Mesenchymal stem cell (in vitro differentiated cells and primary cell): ENCODE measurements at places on chromosomes 7 and 10.
A peak's percentile ranks its signal among the peaks of the same experiment; 100 is the strongest.

GRCh38 chr7:41084381-41084780, 618.5 kb downstream of the INHBA start:
- no peak for DNase-seq

GRCh38 chr10:129120441-129120840, 346.6 kb upstream of the MGMT start:
- no peak for DNase-seq

- DNase-seq: peak; percentile 69
Observed at GRCh38 chr10:102175415-102175814, 23.2 kb downstream of the NOLC1 start.

DNA sequence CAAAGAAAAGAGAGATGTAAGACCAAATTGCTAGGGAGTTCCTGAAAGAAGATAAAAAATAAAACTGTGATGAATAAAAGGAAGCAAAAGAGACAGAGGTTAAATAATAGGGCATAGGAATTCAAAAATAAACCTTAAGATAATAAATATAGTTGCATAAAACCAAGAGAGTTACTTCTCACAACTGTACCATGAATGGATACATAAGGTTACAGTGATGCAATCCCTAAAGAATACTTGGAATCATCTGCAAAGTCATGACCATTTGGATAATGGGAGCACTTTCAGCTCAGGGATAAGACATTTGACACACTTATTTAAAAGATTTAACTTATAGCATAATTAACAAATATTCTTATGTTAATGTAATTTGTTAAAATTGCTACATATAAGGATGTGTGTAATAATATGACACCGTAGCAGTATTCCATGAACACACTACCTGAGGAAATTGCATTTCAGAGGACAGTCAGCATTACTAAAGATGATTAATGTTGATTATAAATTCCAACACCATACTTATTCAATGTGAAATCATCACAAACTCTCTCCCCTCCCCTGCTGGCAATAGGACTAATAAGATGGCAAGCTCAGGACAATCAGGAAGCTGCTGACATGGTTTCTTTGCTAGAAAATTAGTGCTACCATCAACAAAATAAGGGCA, 202.1 kb upstream of the AKR1E2 start:
- no peak for DNase-seq

- DNase-seq: no peak
Observed at GRCh38 chr7:148261996-148262688, 328.4 kb upstream of the C7orf33 start.

GRCh38 chr7:125927556-125927955, 997.9 kb upstream of the POT1 start:
- no peak for DNase-seq

GRCh38 chr7:148327379-148327778, 263.2 kb upstream of the C7orf33 start:
- peak; percentile 31 for DNase-seq

GRCh38 chr10:75904499-75905283, 473.3 kb downstream of the LRMDA start:
- peak; percentile 24 for DNase-seq

DNA sequence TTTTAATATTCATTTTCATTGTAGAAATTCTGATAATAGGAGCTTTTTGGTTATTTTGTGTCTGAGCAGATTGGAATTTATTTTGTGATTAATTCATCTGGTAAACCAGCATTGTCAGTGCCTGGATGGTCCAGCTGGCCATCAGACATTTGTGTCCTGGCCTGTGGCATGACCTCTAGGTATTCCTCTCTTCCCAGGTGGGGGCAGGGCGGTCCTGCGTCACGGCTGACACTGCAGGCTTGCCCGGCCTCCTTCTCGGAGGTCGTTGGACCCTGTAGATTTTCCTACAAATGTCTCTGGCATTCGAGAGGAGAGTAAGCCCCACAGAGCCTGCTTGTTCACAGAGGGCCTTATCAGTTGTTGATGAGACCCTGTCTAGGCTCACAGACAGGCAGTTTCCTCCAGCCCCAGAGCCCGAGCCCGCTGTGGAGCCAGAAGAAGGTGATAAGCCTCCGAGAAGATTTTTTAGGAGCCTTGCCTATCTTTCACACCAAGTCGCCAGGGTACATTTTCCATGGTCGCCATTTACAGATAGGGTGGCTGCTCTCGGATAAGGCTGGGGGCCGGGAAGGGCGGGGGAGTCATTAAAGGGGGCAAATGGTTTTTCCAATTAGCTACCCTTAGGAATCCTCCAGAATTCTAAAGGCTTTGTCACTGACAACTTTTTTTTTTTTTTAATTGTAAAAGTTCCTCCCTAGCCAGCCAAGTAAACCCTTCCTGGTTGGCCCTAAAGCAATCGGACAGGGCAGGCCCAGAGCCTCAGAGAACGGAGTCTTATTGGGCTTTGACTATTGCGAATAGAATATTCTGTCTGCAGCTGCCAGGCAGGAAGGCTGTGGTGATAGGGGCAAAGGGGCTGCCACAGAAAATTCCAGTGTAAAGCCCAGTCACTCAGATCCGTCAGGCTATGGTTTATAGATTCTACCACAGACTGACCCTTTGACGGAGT, 78.1 kb upstream of the TBX20 start:
- DNase-seq: no peak

DNA sequence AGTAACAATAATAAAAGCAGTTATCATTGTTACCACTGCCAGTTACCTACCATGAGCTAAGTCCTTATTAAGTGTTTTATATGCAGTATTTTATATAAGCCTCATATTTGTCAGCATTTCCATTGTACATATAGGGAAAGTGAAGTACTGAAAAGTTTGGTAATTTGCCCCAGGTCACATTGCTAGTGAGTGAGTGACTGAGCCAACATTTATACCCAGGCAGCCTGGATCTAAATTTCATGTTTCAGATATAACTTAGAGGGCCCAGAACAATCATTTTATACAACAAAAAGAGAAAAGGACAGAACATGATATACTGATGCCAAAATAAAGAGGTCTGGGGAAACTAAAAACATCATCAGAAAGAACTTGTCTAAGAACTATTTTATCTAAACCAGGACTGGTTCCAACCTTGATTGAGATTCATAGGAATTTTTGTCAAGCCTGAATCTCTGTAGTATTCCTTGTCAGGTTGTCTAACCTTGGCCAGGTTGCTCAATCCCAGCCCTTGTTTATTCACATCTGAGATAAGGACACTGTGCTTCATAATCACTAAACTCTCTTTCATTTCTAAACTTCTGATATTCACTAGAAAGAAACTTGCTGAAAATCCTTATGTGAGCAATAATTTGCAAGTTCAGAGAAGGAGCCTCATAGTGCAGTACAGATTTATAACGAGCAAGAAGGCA, 308.2 kb downstream of the IPMK start:
- no peak for DNase-seq

DNA sequence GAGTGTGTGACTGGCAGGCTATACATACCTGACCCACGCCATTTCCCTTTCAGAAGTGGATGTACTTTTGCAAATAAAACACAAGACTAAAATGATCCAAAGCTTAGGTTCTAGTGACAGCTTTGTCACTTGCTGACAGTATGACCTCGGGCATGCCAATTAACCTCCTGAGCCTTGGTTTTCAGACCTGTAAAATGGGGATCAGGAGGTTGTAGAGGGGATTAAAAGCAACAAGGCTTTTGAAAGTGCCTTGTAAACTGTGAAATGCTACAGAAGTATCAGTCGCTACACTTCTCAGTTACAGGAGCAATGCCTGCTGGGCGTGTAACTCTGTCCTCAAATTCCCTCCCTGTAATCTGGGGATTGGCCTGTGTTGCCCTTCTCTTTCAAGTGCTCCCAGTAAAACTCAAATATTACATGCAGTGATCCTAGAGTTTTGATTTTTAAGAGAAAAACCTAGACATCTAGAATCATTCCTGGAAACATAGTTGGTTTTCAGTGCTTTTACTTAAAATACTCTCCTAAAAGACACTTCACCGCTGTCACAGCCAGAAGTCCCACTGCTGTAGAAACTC, 8.8 kb upstream of the GRB10 start:
- DNase-seq: no peak

- no peak for DNase-seq
Observed at GRCh38 chr10:52368725-52369124, 54.6 kb downstream of the DKK1 start.

DNA sequence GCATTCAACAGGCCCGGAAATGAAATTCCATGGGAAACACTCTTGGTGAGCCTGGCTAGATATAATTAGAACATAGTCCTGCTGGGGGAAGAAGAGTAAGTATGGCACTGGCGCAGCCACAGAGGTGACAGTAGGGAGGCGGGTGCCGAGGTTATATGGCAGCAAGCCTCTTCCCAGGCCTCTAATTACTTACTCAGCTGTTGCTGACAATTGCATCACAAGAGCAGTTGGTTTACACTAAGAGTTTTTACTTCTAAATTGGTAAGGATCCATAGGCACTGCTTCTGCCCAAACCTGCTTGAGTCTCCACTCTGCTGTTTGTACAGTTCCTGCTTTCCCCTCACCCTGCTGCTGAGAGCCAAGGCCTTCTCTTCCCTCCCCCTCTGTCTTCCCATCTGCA, 93.3 kb upstream of the DUSP5 start:
- no peak for DNase-seq

- DNase-seq: no peak
Observed at GRCh38 chr7:64541438-64542359, 21.2 kb downstream of the ZNF680 start.

DNA sequence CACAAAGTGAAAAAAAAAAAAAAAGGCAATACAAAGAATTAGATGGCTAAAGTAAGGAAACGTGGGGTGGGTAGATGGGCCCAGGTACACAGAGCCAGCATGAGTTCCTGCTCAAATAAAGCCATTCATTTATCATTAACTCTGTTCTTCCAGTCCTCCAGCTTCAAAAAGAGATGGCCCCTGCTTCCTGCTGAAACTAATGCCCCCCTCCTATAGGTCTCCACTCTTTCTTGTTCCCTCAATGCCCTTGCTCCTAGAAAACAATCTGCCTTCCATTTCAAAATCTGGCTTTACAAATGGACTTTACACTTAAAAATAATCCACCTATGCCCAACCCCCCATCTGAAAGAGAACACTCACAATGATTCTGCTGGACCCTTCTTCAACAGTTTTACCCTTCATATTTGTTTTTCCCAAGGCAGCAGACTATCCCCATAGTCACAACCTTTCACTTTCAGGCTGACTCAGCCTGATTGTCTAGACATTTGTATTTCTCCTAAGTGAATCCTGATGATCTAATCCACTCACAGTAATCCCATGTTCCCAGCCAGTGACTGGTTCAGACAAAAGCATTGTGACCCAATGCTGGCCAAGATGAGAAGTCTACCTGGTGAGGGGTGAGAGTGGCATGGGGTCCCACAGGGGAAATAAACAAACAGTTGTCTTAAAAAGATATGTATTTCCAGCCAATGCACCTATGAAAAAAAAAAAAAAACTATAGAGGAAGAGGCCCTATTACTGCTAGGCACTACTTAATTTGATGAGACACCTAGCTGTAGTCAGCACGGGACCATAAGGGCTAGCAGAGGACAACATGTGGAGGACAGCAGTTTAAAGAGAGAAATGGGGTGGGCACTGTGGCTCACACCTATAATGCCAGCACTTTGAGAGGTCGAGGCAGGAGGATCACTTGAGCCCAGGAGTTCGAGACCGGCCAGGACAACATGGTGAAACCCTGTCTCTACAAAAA, 74.6 kb upstream of the GRID1 start:
- DNase-seq: peak; percentile 94

- peak; percentile 79 for DNase-seq
Observed at GRCh38 chr7:140876519-140877248, 48.0 kb downstream of the BRAF start.

- no peak for DNase-seq
Observed at GRCh38 chr7:98807068-98808048, 62.5 kb downstream of the TMEM130 start.

DNA sequence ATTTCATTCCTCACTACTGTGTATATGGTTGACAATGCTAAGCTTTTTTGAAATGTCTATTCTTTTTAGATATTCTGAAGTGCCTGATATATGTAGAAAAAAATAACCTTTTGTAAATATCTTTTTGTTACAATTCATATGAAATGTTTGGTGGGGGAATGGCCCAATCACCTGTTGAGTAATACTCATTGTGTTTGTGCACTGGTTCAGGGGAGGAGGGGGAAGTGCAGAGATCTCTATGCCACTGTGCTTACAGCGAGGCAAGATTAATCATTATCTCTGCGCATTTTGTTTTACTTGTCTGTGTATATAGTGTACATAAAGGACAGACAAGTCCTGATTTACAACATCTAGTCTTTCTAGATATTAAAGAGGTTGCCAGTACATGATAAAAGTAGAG, 25.2 kb downstream of the NUP42 start:
- no peak for DNase-seq

DNA sequence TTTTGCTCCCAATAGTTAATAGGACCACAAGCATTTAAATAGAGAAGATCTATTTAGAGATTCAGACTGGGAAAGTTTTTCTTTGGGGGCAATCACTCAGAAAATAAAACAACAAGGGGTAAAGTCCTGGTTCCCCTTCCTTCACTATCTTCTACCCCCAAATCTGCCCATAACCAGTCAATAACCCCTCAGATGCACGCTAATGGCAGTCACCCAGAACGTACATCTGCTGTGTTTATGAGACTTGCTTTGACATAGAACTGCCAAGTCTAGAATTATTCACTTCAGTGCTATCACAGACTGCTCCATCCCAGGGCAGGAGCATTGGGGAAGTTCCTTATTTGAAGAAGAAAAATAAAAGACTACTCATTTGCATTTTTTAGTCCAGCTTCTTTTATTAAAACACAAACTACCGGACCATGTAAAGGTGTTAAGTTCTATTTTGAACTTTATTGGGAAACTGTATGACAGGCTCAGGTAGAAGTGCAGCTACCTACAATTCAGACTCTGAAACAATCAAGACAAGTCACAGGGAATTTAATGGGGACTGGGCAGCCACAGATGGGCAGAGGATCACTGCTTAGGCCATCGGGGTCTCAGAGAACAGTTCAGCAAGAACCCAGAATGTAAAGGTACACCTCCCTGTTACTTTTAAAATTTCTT, 38.4 kb downstream of the ANK3 start:
- no peak for DNase-seq

DNA sequence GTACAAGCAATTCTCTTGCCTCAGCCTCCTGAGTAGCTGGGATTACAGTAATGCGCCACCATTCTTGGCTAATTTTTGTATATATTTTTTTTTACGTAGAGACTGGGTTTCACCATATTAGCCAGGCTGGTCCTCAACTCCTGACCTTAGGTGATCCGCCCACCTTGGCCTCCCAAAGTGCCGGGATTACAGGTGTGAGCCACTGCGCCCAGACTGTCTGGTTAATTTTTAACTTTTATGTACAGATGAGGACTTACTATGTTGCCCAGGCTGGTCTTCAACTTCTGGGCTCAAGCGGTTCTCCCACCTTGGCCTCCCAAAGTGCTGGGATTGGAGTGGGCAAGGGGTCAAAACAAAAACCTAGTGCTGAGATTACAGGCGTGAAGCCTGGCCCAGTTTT, 101.8 kb downstream of the JMJD1C start:
- DNase-seq: no peak
